ENCODE measurements at places on chromosomes 7 and 10. TPM values are rescaled to one million over a fixed set of nuclear protein-coding genes. Genes with fewer than 3 reads are reported as not detected.

The RADIL gene
- 7.8 TPM for total RNA-seq

The PHF14 gene
- 31.6 TPM for total RNA-seq

The NYAP1 gene
- not detected for total RNA-seq

The AKR1C1 gene
- 7.9 TPM for total RNA-seq

GRCh38 chr10:31153692-31154091 lies 122.0 kb upstream of the ZNF438 start:
- no peak for DNase-seq

GRCh38 chr10:126833542-126833941 lies 71.7 kb upstream of the DOCK1 start:
- DNase-seq = no peak

DNA sequence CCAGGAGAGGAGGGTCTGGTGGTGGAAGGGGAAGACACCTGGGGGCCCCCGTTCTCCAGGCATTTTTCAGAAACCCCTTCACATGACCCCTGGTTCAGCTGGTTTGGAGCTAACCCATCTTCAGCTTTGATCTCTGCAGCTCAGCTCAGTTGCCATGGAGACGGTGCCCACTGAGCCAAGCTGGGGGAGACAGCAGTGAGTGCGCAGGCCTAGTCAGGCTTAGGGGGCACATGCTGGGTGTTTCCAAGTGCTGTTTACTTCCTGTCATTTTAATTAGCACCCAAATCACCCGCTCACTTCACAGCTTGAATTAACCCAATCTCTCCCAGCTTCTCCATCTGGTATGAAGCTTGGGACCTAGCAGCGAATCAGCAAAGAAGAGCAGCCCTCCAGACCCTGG lies 9.0 kb downstream of the SPOCK2 start:
- DNase-seq = no peak

DNA sequence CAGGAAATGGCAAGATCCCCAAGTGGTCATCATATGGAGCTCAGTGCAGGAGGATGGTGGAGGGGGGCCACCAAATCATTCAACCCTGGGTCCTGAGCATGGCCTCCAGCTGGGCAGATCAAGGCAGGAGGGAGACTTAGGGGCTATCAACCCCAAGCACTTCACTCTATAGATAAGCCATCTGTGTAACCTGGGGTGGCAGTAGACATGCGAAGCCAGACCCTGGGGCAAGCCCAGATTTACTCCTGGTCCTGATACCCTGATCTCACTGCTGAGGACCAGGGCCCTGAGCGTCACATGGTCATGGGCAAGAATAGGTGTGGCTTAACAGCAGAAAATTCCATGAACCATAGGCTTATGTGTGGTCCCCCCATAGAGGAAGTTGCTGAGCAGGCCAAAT lies 173.0 kb upstream of the ADCY1 start:
- no peak for DNase-seq

GRCh38 chr7:151313857-151314256 lies 27.8 kb upstream of the NUB1 start:
- peak; percentile 88 for DNase-seq

DNA sequence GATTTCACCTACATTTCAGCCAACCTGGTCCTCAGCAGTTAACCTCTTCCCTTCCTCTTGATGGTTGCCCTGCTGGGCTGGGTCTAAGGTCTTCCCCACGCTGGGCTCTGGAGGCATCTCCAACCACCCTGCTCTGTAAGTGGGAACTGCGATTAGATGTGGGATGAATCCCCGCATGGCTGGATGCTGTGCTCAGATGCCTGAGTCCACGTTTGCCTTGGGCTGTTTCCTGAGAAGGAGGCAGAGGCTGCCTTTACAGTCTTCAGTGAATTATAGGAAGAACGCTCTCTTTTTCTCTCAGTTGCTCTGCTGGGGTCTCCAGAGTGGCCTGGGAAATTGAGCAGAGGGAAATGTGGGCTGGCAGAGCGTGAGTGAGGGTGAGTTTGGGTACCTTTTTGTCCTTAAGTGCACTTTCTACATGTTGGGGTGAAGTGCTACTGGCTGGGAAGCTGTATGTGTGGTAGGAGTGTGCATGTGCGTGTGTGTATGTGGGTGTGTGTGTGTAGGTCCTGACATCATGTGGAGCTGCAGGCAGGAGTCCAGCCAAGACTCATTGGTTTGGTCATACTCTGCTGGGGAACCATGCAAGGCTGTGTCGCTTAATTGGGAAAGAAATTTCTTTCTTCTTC lies 1.5 kb downstream of the GIMAP8 start:
- no peak for DNase-seq
